Activated CD4-positive, CD25-positive, alpha-beta regulatory T cell (primary cell): ENCODE measurements at places on chromosomes 7 and 10.

DNA sequence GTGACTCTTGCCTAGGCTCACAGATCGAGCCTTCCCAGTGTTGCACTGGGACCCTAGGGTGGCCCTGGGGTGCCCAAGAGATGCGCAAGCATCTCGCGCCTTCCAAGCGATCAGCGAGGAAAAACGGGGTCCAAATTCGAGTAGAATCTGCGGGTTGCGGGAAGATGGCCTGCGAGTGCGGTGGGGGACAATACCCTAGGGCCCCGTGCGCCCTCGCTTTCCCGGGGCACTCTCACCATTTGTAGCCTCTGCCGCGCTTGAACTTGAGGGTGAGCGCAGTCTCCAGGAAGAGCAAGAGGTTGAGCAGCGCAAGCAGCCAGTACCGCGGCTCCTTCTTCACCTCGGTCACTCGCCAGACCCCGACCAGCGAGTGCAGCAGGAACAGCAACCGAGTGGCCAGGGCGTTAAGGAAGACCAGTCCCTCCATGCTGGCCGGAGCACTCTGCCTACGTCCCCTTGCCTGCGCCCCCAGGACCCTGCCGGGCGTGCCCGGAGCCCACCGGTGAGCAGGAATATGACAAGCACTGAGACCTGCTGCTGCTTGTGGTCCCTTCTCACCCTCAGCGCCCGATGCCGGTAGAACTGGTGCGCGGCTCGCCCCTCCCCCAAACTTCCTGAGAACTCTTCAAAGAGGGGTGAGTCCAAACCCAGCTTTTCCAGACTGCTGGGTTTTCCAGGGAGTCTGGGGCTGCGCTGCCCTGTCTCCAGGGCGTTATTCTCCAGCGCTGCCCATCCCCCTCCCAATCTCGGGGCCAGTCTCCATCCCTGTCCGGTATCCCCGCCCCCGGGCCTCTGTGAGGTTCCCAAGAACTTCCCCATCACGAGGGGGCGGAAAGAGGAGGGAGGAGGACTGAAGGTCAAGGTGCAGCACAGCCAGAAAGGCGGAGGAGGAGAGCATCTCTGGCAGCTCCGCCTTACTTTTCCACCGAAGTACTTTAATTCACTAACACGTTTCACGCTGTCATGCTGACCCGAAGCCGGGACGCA lies at the start of gene TMEM26:
TMEM26 (minus strand) TSS at position 727 of the 987 bp plus-strand sequence; CDS start at position 427, 300 bp downstream.
- DNase-seq, result no peak

GRCh38 chr7:135206941-135207391 lies 4.4 kb downstream of the WDR91 start:
- no peak for DNase-seq

- no peak for DNase-seq
Observed at GRCh38 chr7:123746931-123747488, 1.8 kb downstream of the WASL start.

- DNase-seq, result no peak
Observed at GRCh38 chr10:58651040-58651439, 138.4 kb downstream of the BICC1 start.

GRCh38 chr10:58754469-58755339 lies 242.0 kb downstream of the BICC1 start:
- no peak for DNase-seq

DNA sequence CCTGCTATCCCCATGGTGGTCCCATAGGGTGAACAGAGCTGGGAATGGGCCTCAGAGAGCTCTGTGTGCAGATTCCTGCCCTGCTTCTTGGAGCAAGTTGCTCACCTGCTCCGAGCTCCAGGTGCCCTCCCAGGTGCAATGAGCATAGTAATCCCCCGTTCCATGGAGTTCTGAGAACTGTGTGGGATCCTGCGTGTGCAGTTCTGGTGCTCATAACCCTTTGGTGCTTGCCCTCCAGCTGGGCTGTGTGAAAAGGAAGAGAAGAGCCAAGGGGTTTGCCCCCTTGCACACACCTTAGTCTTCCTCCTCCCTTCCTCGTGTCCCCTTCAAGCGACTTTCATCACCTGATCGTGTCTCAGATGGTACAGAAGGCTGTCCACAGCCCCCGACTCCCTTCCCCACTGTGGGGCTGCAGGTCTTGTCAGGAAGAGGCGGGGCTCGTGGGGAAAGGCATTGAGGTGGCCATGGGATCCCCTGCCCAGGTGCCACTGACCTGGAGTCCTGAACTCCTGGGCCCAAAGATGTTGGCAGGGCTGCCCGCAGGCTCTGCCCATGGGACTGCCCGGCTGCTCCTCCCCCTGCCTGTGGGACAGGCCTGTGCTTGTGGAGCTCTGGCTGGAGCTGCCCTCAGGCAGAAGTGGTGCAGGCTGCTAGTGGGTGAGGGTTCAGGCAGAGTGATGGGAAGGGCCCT lies 21.9 kb upstream of the ZNF488 start:
- no peak for DNase-seq
